ENCODE measurements at places on chromosomes 5 and 9.

GRCh38 chr5:172010278-172010677 is 3.8 kb upstream of the FBXW11 start:
- DNase-seq: no peak

DNA sequence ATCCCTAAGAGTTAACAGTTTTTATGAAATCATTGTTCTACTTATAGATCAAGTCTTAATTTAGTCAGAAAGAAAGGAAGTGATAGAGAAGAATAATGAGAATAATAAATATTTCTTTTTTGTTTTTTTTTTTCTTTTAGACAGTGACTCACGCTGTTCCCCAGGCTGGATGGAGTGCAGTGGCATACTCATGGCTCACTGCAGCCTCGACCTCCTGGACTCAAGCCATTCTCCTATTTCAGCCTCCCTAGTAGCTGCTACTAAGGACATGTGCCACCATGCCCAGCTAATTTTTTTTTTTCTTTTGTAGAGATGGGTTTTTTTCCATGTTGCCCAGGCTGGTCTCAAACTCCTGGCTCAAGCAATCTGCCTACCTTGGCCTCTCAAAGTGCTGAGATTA is 11.0 kb downstream of the IFNA21 start:
- no peak for DNase-seq

GRCh38 chr5:13704396-13704795 is 240.1 kb downstream of the DNAH5 start:
- DNase-seq: no peak

DNA sequence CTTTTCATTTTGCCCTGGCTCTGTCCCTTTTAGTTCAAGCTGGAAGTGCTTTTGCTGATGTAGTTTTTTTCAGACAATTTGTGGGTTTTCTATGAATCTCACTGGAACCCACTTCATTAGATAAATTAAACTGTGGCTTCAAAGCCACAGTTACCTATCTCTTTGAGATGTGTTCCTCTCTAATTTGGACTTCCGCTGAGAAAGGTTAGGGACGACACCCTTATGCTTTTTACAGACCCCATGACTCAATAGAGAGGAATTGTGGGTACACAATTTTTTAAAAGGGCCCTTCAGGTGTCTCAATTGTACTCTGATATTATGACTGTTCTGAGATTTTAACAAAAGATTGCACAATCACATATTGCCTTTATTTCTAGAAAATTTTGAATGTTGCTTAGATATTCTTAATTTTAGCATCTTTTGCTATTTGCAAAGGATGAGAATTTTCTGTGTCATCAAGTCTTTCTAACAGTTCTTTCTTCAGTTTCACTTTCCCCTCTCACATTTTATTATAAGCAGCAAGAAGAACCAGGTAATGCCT is 110.6 kb downstream of the GADD45G start:
- no peak for DNase-seq

DNA sequence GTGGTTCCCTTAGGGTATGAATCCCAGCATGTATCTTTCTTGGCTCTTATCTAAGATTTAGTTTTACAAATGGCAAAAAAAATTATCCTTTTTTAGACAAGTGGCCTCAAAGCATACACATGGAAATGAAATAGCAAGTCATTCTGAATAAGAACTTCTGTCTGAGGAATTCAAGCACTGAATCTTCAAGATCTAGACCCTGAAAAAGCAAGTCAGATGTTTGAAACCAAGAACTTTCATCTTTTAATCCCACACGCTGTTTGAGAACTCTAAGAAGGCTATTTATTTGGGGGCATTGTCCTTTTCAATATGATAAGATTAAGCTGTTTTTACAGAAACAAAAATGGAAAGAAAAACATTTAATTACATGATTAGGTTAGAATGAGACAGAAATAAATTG is 549.2 kb upstream of the CYLC2 start:
- no peak for DNase-seq

DNA sequence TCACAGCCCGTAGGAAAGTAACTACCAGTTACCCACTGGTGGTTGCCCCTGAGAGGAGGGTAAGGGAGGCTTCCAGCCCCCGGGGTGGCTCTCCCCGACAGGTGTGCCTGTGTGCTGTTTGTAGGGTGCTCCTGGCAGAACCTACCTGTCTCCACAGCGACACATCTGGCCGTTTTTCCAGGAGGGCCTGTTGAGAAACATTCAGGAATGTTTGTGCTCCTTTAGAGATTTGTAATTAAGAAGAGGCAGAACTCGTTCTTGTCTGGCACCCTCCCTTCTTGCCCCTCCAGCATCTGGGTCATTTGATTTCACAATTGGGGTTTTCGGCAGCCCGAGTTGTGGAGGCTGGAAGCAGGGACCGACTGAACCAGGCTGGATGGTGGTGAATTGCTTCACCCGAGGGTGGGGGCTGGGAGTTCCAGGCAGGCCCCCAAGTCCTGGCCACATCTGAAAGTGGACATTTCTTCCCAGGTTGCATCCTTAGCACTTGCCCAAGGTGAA is 74.2 kb downstream of the WWC1 start:
- DNase-seq: no peak

DNA sequence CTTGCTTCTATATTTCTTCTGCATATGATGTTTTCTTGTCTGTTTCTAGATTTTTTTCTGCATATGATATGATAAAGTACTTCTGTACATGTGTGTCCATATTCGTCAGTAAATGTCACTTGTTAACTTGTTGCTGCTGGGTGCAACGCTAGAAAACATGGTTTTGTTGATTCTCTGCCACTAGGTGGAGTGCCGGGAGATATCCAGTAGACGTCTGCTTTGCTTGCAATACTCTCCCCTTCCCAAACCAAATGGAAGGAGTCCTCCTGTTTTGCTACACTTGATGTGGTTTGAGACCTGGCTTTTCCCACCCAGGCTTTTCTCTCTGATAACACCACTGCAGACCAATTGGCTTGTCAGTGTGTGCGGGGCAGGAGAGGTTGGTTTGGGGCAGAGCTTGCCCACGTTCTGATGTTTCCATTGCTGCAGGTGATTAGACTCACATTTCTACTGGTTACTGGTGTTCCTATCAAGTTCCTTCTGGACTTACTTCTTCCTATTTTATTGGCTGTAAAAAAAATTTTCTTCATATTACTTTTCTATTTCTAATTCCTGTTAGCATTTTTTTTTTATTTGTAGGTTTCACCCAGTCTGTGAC is 900.0 kb upstream of the CDH10 start:
- no peak for DNase-seq

DNA sequence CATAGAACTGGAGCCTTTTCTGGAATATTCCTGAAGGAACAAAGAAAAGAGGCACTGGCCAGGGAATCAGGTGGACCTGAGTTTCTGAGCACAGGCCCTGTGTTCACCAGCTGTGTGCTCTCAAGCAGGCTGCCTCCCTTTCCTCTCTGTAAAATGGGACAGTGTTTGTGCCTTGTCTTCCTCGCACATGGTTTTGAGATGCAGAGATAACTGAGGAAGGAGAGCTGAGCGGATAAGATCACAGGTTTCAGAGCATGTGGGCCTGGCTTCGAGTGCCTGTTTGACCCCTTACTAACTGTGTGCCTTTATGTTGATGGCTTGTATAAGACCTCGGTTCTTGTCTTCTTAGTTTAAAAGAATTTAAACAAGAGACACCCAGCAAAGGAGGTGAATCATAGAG is 46.2 kb upstream of the HAND1 start:
- DNase-seq: no peak

DNA sequence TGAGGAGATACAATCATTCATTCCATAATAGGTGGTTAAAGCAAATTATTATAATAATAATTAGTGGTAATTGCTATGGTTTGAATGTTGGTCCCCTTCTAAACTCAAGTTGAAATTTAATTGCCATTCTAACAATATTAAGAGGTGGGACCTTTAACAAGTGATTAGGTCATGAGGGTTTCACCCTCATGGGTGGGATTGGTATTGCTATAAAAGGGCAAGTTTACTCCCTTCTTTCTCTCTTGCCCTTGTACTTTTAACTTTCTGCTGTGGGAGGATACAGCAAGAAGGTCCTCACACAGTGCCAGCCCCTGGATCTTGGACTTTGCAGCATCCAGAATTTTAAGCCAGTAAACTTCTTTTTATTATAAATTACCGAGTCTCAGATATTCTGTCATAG is 101.9 kb upstream of the PARP8 start:
- no peak for DNase-seq

GRCh38 chr5:97418462-97418861 is 235.4 kb upstream of the RIOK2 start:
- DNase-seq: no peak

GRCh38 chr5:4513381-4513780 is 626.7 kb upstream of the ADAMTS16 start:
- no peak for DNase-seq

DNA sequence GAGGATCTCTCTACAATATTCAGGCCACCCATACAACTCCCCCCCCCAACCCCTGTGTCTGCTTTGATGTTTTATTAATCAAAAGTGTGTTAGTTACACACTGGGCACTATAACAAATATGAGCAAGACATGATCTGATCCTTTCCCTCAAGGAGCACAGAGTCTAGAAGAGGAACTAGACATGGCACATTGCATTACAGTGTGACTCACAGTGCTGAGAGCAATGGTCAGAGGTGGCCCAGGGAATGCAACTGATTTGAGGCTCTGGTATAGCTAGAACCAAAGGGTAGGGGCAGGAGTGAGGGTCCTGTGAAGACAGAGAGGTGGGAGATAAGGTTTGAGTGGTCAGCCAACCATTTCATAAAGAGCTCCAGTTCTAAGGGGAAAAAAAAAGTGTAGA is 539.2 kb downstream of the ACTL7B start:
- no peak for DNase-seq

DNA sequence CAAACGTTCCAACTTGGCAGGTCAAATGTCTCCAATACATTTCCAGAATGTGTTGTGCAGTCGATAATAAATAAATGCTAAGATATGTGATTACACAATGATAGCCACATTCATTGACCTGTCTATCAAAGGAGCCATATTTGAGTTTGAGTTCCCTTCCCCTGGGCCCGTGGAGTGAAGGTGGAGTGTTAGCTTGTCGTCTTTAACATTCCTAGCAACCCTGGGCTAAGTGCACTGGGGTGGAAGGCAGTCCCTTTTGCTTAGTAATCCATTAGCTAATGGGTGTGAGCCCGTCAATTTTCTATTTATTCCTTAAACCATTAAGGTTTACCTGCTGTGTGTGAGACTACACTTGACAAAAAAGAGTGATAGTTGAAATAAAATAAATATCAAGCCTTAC is 415.2 kb downstream of the EBF1 start:
- DNase-seq: no peak

DNA sequence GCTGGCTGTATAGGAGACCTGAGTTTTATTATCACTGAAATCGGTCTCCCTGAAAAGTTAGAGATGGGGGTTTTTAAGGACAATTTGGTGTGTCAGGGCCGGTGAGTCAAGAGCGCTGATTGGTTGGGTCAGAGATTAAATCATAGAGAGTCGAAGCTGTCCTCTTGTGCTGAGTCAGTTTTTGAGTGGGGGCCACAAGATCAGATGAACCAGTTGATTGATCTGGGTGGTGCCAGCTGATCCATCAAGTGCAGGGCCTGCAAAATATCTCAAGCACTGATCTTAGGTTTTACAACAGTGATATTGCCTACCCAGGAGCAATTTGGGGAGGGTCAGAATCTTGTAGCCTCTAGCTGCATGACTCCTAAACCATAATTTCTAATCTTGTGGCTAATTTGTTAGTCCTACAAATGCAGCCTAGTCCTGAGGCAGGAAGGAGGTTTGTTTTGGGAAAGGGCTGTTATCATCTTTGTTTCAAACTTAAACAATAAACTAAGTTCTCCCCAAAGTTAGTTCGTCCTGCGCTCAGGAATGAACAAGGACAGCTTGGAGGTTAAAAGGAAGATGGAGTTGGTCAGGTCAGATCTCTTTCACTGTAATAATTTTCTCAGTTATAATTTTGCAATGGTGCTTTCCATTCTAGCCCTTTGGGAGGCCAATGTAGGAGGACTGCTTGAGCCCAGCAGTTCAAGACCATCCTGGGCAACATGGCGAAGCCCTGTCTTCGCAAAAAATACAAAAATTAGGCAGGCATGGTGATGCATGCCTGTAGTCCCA is 31.6 kb upstream of the RFK start:
- no peak for DNase-seq

DNA sequence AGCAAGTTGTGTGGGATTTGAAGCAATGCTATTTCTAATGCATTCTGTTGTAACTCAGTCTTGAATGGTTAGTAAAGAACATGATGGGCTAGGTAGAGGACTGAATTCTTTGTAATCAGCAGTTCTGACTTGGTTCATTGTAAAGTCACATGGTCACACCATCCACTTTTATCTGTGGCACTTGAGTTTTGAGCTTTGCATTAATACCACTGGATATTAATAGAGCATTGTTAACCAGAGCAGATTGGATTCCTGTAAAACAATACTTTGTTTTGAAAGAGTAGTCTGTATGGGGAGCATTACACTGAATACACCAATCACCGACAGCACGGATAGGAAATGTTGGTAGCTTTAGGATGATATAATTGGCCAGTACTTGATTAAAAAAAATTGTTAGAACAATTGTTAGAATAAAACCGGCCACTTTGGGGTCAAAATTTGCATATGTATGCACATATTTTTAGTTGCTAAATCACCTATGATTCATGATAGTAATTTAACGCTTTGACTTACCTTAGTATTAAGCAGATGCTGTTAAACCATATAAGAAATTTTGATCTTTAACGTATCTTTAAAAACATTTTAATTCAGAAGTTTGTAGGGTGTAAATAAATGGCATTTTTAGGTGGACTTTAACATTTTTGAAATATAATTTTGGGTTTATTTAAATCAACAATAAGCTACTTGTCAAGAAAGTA is 17.4 kb downstream of the SLC12A2 start:
- no peak for DNase-seq

GRCh38 chr9:91253488-91253887 is 108.2 kb downstream of the AUH start:
- no peak for DNase-seq

DNA sequence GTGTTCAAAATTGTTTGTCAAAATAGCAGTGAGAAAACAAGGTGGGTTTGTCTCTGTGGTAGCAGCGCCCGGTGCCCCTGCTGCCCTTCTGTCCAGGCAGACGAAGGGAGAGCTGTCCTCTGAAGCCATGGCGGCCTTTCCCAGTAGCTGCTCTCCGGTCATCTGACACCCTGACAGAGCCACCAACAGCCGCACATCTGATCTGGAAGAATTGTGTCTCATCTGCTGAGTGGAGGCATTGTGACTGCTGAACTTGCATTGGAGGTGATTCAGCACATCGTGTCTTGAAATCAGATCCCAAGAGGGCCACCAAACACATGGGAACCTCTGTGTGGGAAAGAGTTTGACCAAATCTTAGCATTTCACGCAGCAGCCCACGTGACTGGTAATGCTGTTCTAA is 337.6 kb upstream of the IRX1 start:
- DNase-seq: no peak

DNA sequence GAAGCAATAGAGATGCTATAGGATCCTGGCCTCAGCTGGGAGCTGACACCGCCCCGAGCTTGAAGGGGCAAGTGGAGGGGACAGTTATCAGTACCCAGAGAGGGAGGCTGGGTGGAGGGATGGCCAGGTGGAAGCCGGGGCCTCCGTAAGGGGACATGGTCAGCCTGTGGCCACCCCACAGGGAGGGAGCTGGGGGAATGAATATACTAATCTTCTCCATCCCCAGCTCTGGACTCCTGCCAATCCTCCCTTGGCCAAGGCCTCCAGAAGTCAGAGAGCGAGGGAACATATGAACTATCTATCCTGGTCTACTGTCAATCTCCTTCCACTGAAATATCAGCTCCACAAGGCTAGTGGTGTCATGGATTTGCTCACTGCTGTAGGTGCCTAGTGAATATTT is 109.3 kb downstream of the BOD1 start:
- no peak for DNase-seq
